Stimulated activated CD4-positive, alpha-beta T cell treated with anti-CD3 and anti-CD28 coated beads, Interleukin-1b, Interleukin-23, amount 100 ng/mL, for 48 hours (primary cell): ENCODE measurements at places on chromosomes 3 and 15.

DNA sequence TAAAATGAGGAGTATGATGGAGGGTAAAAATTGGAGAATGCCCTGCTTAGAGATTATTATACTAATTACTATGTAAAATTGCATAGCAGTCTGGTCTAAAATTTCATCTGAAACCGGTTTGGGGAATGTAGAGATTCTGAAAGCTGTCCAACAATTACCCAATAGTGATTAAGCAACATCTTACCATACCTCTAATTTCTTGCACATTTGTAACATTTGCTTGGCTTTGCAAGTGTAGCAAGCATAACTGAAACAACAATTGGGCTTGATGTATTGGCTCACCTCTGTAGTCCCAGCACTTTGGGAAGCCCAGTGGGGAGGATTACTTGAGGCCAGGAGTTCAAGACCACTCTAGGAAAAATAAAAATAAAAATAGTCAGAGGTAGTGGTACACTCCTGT is 17.4 kb downstream of the AADACL2 start:
- no peak for DNase-seq

DNA sequence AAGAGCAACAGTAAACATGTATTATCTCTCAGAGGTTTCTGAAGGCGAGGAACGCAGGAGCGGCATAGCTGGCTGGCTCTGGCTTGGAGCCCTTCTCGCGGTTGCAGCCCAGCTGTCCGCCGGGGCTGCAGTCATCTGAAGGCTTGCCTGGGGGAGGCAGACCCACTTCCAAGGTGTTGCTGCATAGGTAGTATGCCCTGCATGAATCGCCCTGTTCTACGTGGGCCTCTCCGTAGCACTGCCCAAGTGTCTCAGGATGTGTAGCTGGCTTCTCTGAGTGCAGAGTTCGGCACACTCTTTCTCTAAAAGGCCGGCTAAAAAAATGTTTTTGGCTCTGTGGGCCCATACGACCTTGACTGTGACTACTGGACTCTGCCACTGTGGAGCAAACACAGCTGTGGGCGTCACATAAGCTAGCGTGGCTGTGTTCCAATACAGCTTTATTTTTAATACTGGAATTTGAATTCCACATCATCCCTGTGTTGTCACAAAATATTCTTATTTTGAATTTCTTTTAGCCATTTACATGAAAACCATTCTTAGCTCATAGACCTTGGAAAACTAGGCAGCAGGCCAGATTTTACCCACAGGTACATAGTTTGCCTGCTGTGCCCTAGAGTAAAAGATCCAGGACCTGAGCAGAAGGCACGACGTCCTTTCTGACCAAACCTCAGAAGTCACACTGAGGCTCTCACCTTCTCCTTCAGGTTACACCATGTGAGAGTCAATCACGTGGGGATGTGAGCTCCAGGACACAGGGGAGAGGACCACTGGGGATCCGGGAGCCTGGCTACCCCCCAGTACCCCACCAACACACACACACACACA is 55.9 kb downstream of the PGPEP1L start:
- DNase-seq = no peak

DNA sequence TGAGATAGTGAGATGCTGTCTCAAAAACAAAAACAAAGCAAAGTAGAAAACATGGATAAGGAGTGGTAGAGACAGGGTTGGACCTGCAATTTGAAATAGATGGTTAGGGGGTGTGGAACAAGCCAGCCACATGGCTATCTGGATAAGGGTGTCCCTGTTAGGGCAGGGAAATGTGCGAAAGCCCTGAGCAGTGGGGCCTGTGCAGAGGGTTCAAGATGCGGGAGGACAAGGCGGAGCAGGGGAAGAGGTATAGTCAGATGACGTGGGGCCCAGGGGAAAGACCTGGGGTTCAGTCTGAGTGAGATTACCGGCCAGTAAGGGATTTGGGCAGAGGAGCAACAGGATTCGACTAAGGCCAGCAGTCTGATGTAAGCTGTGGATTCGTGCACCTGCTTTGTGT is 18.4 kb upstream of the NR2E3 start:
- no peak for DNase-seq

- DNase-seq = no peak
Measured at GRCh38 chr3:115577000-115577399, 46.3 kb upstream of the GAP43 start.

GRCh38 chr3:9750556-9751411 is 1.0 kb downstream of the OGG1 start:
- no peak for DNase-seq

GRCh38 chr3:16808393-16809107 is 76.2 kb upstream of the PLCL2 start:
- DNase-seq = no peak

DNA sequence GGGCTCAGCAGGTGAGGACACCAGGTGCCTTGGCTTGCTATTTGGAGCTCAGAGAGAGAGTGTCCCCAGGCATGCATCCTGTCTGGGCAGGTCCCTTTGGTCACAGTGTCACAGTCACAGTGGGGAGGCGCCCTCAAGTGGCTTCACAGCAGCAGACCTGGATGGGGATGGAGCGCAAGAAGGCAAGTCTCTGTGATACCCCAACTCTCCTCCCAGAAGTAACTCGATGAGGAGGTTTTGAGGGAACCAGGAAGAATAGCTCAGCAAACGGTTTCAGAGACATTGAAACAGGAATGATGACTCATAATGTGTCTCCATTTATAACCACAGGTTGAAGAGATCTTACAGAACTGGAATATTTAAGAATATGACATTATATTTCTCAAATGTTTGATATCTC is 66.5 kb upstream of the SH3GL3 start:
- peak; percentile 33 for DNase-seq

DNA sequence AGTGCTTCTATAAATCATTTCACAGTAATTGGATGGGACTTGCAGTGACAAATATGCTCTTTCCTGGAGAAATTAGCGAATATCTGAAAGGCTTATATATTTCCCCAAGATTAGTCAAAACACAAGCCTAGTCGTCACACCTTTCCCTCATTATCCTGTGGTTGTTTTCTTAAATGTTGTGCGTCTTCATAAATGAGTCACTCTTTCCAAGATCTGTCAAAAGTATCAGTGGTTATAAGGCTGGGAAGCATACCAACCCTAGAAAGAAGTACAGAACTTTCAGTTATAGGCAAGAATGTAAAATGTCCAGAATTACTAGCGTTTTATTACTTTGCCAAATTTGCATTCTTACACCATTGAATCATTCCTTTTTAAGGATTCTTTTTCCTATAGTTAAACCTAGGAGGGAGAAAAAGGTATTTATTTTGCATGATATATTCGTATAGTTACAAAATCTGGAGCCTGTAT is 33.6 kb downstream of the TMEM212 start:
- DNase-seq = no peak
